Activated T-cell treated with anti-CD3 and anti-CD28 coated beads for 1 hour (primary cell): ENCODE measurements at places on chromosomes 1 and 21.

GRCh38 chr1:225685476-225686176 is 32.7 kb upstream of the ENAH start:
- no peak for DNase-seq

DNA sequence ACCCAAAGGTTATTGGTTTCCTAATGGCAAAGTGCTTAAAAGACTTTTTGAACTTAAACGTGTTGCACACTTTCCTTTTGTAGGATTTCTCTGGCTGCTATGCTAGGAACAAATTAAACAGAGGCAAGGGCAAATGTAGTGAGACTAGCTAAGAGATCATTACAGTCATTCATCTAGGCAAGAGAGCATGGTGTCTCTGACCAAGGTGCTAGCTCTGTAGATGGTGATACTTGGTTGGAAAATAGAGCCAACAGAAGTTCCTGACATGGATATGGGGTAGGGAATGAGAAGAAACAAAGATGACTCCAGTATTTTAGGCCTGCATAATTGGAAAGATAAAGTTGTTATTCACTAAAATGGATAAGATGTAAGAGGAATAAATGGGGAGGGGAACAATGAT is 6.1 kb downstream of the TNFSF18 start:
- DNase-seq, result no peak

- no peak for DNase-seq
Observed at GRCh38 chr21:41894511-41894910, 15.4 kb upstream of the PRDM15 start.

GRCh38 chr1:162633081-162633762 is 958 bp downstream of the DDR2 start:
- DNase-seq, result no peak

DNA sequence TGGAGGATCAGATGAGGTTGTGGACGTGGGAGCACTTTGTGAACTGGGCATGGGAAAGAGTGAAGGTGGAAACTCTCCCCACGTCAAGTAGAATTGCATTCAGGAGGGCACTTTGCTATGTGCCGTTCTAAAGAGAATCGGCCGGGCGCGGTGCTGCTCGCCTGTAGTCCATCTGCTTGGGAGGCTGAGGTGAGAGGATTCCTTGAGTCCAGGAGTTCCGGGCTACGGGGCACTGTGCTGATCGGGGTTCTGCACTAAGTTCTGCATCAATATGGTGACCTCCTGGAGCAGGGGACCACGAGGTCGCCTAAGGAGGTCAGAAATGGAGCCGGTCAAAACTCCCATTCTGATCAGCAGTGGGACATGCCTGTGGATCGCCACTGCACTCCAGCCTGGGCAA is 141.9 kb downstream of the PEX14 start:
- no peak for DNase-seq

DNA sequence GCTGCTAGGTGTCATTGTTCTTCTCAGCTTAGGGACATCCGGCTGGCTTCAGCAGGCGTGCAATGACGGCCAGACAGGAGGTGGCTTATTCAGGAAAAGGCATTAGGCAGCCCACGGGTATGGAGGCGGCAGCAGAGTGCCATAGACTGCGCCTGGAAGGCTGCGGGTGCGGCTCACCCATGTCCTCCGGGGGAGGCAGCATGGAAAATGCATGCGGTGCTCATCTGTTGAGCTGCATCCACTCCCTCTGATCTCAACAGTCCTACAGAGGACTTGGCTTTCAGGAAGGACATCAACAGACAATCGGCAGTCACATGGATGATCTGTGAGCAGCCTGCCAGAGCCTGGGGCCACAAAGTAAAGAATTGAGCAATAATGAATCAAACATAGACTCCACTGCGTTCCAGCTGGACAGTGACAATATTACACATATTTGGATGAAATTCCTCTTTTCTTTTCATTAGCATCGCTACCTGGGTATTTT is 42.9 kb downstream of the UMODL1 start:
- DNase-seq, result no peak

DNA sequence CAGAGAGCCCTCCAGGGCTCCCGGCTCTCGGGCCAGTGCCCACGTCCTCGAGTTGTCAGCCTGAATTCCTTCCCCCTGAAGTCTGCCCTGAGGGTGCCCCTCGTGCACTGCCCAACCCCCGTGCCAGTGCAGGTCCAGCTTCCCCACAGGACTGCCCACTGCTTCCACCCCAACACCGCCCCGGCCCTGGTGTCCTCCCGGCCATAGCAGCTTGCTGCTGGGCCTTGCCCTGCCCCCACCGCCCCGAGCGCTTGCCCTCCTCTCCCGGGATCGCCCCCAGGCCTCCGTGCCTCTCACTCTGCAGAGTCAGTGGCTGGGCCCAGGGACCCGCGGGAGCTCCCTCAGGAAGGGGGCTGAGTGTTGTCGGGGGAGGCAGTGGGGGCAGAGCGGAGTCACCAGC is 24.1 kb upstream of the ARHGEF16 start:
- DNase-seq, result no peak
